ENCODE measurements at places on chromosomes 5 and 9. TPM values are rescaled to one million over a fixed set of nuclear protein-coding genes. Genes with fewer than 3 reads are reported as not detected.
A peak's percentile ranks its signal among the peaks of the same experiment; 100 is the strongest.

DNA sequence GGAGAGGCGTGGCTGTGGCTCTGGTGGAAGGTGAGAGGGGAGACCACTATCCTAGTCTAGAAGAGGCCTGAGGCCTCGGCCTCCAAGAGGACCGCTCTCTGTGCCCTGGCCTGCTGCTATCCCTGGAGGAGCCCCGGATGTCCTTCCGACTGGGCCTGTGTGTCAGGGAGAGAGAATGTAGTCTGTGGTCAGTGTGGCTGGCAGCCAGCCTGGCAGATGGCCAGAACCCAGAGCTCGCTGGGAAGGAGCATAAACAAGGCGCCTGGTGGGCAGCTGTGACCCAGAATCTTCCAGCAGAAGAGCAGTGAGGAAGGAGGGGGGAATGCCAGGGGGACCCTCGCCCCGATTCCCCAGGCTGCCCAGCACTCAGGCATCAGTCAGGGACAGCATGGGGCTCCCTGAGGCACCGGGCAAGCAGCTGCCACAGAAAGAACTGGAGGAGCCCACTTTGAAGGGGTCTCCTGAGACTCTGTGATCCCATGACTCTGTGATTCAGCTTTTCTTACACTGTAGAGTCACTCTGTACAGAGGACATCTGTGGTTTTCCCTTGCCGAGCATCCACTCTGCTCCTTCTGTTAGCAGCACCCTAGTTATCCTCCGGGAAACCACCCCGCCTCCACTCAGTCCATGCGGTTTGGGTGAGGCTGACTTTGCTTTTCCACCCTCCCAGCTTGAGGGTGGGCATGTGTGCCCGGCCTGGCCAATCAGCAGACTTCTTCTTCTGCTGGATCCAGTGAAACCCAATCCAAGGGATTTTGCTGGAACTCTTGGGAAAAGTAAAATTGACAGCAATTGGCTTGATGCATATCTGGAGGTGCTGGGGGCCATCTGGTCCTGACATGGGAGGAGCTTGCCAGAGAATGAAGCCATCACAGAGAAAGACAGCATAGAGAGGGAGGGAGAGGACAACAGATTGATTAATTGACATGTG is 46.2 kb upstream of the PWWP2A start:
- H3K36me3 ChIP-seq = no peaks in the 10 kb centered on the region
- H3K4me1 ChIP-seq = peaks cover 53% of the 10 kb centered on the region
- H3K27ac ChIP-seq = peak overlapping the region; percentile 99
- H3K27me3 ChIP-seq = no peaks in the 10 kb centered on the region

- DNase-seq = peak; percentile 58
- H3K4me1 ChIP-seq = no peaks in the 10 kb centered on the region
- H3K27me3 ChIP-seq = peaks cover 2% of the 10 kb centered on the region
- no peak overlapping the region for H3K4me3 ChIP-seq
Measured at GRCh38 chr5:116442095-116442534, 132.5 kb downstream of the SEMA6A start.

The ZNF300 gene
- total RNA-seq = 7.7 TPM

The INSL6 gene
- total RNA-seq = not detected

The ANAPC2 gene
- total RNA-seq = 39.2 TPM
